Sciatic nerve (tissue), 2 donors: ENCODE measurements at places on chromosomes 4 and X.

DNA sequence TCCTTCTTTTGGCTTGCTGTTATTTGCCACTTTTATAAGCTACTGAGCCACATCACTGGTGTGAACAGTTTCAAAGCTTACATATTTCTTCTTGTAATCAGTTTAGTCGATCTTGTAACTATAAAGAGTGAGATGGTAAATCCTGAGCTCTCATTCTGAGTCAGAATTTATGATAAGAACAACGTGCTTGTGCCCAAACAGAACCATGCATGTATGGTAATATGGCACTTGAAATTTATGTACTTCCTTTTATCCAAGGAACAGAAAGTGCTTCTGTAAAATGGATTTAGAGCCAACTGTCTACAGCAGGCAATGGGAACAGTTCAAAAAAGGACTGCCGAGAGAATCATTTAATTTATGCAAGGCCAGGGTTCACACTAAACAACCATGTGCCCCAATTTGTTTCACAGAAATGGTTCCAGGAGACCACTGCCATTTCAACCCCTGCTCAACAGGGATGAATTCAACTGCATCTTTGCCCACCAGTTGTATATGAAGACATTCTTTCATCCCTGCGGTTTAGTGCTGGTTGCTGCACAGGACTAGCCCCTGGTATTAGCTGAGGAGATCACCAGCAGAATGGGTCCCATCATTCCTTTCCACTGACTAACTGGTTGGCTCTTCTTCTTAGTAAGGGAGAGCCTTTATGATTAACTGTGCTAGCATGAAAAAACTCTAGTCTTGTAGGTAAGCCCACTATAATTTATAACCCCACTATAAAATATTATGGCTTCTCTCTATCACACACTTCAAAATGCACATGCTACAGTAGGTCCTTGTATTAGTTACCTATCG is 162.9 kb upstream of the PGRMC2 start:
- DNase-seq, result no peak

GRCh38 chrX:110373310-110373709 is 14.7 kb downstream of the RTL9 start:
- no peak for DNase-seq

- no peak for DNase-seq
Observed at GRCh38 chrX:15310117-15310516, 5.3 kb downstream of the ASB11 start.

DNA sequence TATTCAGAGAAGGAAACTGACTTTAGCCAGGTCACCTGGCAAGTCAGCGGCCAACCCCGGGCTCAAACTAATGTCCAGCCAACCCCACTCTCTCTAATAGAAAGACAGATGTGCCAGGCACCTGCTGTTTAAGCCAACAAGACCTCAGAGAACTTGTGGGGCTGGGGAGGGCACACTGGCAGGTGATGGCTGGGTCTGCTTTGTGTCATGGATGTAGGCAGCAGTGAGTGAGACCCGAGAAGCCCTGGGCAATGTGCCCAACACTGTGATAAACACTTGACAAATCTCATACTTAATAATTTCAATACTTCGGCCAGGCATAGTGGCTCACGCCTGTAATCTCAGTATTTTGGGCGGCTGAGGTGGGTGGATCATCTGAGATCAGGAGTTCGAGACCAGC is 9.0 kb upstream of the CD99L2 start:
- DNase-seq, result no peak

DNA sequence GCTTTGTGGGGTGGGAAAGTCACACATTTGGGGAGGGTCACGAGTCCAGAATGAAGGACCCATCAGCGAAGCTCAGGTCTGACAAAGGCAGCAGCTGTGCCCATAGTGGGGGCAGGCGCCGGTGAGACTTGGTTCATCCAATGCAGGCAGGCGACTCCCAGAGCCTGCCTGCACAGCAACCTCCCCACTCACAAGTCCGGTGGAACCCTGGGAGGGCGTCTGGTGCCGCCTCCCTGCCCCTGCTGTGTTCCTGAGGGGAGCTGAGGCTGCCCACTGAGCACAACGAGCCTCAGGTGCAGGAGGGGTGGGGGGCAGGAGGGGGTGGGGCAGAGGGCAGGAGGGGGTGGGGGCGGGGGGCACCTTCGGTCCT is 13.7 kb downstream of the LRPAP1 start:
- no peak for DNase-seq

DNA sequence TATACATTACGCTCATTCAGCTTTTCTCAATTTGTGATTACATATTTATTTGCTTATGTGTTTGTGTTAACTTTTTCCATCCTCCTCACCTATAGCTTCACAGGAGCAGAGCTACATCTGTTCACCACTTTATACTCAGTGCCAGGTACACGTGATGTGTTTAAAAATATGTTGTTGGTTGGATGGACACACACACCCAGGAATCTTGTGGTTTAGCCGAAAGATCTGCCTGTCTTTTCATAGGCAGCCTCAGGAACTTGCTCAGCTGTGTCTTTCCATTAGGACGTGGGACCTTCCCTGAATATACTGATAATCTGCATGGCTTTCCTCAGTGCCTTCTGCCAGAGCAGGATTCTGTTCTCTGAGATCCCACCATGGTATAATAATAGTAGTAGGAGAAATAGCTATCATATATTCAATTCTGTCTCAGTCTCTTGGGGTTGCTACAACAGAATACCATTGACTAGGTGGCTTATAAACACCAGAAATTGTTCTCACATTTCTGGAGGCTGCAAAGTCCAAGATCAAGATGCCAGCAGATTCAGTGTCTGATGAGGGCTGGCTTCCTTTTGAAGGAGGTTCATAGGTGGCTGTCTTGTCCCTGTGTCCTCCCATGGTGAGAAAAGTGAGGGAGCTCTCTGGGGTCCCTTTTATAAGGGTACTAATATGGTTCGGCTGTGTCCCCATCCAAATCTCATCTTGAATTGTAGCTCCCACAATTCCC is 50.0 kb upstream of the SOD3 start:
- no peak for DNase-seq

DNA sequence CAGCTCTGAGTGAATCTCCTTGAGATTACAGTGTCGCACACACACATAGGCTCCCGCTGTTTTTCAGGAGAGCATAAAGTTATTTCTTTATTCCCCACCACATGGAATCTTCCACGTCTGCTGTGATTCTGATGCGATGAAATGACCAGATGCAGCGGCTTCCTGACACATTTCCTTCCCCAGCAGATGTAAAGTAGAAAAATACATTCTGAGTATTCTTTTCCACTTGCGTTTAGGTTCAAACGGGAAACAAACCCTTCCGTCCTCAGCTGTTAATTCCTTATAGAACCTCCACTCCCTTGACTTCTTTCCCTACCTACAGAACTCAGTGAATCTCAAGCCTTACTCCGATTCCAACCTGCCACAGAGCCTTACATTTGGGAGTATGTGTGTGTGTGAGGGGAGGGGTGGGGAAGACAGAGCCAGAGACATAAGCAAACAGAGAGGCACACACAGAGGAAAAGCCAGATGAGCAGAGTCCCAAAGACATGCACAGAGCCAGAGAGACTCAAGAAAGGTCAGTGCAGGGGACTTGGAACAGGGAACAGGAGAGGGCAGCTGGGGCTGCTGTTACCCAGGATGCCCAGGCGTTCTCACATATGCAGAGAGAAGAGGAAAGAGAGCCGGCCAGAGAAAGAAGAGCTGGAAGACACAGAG is 47.3 kb downstream of the SETD7 start:
- no peak for DNase-seq

DNA sequence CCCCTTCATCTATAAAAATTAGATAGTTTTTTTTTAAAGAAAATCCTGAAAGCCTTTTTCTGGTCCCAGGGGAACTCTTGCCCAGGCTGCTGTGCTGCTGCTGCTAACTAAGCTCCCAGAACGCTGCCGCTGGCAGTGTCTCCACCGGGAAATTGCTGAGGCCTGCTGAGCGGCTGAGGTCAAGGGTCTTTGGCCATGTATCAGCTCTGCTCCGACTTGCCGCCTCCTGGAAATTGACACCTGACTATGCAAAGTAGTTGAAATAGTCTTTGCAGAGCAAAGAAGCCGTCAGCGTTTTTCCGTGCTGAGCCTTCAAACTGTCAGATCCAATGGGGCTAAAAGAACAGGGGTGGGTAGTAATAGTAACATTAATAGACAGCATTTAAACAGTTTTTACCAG is 839 bp downstream of the QDPR start:
- DNase-seq, result no peak

DNA sequence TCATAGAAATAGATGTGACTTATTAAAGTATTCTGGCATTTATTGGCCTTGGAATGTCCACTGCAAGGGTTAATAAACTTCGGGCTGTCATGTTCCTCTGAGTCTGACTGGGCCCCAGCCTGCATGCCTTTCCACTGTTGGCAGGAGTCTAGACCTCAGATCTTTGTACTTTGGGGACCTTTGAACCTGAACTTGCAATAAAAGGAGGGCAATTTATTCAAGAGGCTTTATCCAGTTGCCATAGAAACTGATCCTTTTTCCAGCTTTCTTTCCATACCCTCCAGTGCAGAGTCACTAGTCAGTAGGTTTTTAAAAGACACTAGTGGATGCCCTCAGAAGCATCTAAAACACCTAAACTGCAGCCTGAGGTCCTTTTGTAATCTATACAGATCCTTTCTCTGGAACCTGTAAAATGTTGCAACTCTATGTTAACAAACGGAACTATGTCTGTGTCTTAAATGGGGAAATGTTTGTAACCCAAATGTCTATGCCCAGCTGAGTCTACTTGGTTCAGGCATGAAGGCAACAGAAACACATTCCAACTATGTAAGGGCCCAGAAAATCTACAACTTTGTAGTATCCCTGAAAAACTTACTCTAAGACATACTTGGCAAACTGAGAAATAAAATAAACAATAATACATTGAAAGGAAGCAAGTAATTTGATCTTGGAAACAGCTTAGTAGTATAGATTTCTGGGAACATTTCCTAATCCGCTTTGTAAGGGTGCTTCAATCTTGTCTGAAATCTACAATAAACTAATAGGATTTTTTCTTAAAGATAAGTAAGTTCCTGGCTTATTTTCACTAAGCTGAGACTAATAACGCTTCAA is 41.5 kb downstream of the SOWAHB start:
- DNase-seq, result no peak

DNA sequence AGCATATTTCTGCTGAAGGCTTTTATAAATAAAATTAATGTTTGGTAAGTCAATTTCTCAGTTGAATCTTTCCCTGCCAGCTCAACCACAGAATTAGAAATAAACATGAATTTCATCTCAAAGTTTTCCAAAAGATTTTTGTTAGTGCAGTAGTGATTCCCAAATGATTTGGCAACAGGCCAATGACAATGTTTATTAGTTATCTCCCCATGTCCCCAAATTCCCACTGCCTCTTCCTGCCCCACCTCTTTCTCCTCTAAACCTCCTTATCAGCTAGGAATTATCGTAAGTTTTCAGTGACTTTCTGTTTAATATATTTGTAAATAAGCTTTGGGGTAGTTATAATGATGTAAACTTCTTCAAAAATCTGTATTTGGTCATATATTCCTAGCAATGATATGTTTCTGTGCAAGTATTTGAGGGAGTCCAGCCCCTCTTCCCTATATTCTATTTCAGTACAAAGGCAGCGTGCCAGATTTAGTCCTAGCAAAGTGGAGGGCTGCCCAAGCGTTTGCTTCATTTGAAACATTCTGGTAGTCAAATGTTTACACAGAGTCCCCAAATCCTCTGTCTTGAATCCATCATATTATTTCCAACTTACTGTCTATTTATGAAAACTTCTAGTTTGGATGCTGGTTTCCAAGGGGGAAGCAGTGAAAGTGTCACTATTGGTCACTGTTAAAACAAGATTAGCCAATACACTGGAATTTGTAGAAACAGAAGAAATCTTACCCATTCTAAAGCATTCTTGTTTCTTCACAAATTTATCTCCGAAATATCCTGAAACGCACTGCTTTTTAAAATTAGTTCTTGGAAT is 33.7 kb upstream of the ANKRD50 start:
- DNase-seq, result no peak

DNA sequence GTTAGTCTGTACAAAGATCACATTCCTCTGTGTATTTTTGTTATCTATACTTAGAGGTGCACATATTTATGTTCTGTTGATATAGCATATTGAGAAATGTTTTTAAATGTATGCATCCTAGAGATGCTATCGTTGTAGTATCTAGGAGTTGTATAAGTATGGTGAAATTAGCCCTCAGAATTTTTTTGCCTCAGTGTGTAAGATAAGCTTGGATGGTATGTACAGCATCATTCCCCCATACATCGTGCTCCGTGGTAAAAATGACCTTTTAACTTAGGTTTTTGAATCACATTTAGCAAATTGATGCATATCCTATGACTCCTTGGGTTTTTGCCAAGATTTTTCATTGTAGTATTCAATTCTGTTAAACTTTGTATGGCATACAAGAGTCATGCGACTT is 113.5 kb downstream of the RPA4 start:
- DNase-seq, result no peak

DNA sequence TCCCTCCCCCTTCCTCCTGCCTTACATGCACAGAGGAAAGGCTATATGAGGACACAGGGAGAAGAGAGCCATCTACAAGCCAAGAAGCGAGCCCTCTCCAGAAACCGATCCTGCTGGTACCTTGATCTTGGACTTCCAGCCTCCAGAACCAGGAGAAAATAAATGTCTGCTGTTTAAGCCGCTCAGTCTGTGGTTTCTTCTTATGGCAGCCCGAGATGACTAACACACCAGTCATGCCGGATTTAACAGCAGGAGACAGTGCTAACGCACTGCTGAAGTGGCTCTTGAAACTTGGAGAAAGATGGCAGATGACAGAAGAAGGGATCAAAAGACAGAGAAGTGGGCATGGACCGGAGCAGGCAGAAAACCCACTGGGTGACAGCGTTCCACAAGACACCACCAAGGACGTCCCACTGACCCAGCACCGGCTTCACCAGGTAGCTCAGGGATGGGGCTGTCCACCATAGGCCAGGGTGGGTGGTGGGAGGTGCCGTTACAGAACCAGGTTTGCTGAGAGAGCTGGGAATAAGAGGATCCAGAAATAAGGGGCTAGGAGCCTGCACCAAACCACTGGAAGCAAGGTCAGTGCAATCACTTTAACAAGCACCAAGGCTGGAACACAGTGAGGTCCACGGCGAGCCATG is 6.2 kb upstream of the MAN2B2 start:
- no peak for DNase-seq

- no peak for DNase-seq
Observed at GRCh38 chr4:8380511-8381415, 59.8 kb downstream of the ACOX3 start.

- DNase-seq, result no peak
Observed at GRCh38 chr4:185143601-185143969, 519 bp downstream of the SLC25A4 start.

GRCh38 chr4:180557348-180557747 is 1685.9 kb upstream of the TENM3 start:
- DNase-seq, result no peak

- no peak for DNase-seq
Observed at GRCh38 chr4:119211867-119212233, 663 bp upstream of the USP53 start.

DNA sequence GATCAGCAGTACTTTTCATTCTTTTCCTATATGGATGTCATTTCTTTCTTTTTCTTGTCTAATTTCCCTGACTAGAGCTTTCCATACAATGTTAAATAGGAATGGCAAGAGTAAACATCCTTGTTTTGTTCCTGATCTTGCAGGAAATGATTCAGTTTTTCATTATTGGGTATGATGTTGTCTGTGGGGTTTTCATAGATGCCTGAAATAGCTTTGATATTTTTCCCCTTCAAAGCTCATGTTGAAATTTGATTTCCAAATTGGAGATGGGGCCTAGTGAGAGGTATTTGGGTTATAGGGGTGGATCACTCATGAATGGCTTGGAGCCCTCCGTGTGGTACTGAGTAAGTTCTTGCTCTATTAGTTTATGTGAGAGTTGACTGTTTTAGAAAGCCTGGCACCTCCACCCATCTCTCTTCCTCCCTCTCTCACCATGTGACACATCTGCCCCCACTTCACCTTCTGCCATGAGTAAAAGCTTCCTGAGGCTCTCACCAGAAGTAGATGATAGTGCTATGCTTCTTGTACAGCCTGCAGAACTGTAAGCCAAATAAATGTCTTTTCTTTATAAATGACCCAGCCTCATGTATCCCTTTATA is 22.3 kb upstream of the VSIG1 start:
- no peak for DNase-seq
